ENCODE measurements at places on chromosomes 4 and X. TPM values are rescaled to one million over a fixed set of nuclear protein-coding genes. Genes with fewer than 3 reads are reported as not detected.

The ELK1 gene
- total RNA-seq = 20.8 TPM

DNA sequence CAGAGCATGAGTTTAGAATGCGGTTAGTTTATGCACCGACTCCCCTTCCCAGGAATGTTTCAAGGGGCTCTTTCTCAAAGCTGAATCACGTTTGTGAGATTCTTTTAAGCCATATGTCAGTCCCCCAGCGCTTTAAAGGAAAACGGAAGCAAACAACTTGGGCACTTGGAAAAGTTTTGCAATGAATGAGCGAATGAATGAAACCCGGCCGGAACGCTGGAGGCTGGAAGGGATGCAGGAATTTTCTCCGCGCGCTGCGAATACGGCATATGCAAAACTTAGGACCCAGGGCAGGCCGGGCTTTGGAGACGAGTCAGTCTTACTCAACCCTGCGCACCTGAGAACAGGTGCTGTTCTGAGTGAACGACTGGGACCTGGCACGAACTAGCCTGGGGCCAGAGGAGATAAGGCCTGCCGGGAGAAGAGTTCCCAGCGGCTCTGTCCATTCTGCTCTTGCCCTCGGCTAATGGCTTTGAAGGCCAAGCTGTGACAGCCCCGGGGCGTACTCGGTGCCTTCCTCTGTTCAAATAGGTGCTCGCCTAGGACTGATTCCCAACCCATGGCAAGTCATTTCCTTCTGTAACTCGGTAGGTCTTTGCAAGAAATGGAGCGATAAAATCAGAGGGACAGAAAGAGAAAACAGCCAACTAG is 743 bp upstream of the NRK start:
- no peak for DNase-seq

- no peak for DNase-seq
These were observed 1.8 kb downstream of the DCAF12L1 start for GRCh38 chrX:126550816-126551215.

DNA sequence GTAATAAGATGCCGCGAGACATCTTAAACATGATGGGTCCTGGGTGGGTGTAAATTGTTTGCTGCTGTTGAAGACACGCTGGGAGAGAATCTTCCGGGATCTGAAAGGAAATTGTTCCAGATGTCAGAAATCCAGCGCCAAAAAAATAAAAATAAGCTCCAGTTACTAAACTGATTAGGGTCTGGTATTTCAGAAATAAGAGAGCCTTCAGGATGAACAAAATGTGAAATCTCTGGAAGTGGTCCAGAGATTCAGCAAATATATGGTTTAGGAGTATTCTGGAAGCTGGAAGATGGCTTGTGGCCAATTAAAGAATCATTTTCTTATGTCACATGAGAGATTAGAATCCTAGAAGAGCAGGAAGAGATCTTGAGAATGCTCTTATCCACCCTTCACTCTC is 75.8 kb upstream of the NHS start:
- no peak for DNase-seq

- DNase-seq = no peak
These were observed 34.8 kb downstream of the SMPX start for GRCh38 chrX:21723084-21723483.

- no peak for DNase-seq
These were observed 58.2 kb downstream of the NAA11 start for GRCh38 chr4:79267671-79268070.

- DNase-seq = no peak
These were observed 41.4 kb downstream of the SPRY1 start for GRCh38 chr4:123438031-123438430.

DNA sequence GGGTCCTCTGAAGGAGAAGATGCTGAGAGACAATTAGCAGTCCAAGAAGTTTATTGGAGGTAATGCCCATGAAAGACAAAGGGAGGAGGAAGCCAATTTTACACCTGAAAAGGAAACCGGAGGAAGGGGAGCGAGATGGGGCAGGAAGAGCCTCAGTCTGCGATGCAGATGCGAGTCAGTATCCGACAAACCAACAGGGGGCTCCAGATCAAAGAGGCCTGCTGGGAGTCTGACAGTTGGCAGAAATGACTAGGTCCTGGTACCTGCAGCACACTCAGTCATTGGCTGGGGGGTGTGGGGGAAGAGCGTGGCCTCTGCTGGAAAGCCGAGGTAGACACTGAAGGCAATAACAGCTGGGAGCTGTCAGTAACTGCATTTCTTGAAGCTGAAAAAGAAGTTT is 231.1 kb upstream of the CENPE start:
- DNase-seq = no peak

DNA sequence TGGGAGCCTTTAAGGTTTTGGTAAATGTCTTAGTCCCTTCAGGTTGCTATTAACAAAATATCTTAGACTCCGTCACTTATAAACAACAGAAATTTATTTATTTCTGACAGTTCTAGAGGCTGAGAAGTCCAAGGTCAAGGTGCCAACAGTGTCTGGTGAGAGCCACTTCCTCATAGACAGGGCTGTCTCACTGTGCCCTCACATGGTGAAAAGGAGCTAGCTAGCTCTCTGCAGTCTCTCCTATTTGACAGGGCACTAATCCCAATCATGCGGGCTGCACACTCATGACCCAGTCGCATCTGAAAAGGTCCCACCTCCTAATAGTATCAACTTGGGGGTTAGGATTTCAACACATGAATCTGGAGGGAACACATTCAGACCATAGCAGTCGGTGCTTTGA is 63.4 kb upstream of the KLF3 start:
- no peak for DNase-seq

DNA sequence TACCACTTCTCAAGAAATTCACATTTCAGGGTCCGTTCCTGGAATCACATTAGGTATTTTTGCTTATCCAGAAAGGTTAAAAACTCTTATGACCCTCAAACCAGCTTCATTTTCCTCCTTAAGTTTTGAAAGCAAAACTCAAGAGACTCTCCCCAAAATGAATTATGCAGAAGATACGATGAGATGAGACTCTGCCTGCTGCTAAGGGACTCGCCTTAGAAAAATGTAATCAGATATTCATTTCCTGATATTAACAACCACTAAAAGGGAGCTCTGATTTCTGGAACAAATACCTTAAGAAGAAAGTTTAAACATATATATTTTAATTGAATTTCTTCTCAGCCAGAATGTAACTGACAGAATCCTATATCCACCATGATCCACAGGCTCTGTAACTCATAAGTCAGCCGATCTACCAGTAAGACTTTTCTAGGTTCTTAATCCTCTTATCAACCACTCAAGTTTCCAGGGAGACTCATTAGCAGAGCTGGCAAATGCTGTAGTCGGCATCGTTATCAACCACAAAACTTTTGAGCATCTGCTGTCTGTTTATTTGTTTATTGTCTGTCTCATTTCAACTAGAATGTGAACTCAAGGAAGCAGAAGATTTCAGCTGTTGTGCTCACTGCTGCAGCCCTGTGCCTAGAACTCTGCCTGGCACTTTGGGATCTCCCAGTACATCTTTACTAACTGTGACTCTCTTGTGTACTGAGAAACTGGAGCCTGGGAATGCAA is 112.5 kb downstream of the LDB2 start:
- DNase-seq = no peak

DNA sequence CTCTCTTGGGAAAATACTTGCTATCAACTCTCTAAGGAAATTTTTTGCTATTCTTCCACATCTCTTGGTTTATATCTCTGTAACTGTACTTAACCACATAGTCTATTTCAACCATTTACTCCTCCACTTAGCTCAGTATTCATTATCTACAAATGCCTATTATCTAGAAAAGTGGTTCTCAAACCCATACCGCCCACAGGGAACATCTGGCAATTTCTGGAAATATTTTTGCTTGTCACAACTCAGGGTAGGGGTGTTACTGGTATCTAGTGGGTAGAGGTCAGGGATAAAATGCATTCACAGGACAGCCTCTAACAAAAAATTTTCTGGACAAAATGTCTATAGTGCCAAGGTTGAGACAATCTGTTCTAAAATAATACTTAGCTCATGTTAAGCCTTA is 14.4 kb downstream of the ATRX start:
- DNase-seq = no peak

DNA sequence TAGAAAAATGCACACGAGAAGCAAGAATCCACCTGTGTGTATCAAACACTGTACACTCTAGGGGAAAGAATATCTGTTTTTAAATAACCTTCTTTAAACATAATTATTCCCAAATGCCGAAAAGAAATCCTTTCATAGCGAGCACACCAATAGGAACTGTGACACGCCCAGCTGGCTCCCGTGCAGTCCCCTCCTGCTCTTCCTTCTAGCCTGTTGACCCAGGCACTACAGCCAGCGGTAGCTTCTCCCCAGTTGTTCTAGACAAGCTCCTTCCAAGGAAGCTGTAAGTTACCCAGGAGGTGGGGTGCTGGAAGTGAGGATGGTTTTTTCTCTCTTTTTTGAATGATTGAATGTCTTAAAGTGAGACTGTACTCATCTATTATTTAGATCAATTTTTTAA is 19.5 kb upstream of the NOCT start:
- no peak for DNase-seq

The RAB40A gene
- total RNA-seq = 0.67 TPM

The GYG2 gene
- total RNA-seq = not detected

The NCAPG gene
- total RNA-seq = 0.44 TPM

GRCh38 chr4:115165503-115165902 is 52.1 kb upstream of the NDST4 start:
- DNase-seq = no peak

- DNase-seq = no peak
These were observed 241.4 kb upstream of the CLNK start for GRCh38 chr4:10925996-10926395.

DNA sequence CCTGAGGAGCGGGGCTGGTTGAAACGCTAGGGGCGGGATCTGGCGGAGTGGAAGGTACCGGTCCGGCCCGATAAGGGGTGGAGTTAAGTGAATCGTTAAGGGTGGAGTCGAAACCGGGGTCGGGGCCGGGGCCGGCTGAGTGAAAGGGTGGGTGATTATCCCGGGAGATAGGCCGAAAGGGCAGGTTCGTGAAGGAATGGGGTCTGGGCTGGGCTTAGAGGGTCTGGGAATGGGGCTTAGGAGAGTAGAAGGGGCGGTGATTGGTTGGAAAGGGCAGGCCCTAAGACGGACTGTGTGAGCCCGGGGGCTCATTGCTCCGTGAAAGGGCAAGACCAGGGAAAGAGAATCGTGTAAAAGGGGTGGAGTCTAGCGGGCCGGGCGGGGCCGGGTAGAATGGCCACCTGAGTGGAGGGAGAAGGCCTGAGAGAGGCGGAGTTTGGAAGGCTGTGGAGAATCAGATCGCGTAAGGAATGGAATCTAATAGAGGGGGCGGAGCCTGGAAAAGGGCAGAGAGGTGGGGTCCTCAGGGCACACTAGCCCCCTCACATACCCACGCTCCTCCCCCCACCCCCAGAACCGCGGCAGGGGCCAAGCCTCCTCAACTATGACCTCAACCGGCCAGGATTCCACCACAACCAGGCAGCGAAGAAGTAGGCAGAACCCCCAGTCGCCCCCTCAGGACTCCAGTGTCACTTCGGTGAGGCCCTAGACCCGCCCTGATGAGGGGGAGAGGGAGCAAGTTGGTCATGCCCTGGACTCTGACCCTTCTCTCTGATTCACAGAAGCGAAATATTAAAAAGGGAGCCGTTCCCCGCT is 430 bp downstream of the HDAC6 start:
- no peak for DNase-seq

GRCh38 chr4:185520119-185520518 is 15.2 kb downstream of the PDLIM3 start:
- no peak for DNase-seq

DNA sequence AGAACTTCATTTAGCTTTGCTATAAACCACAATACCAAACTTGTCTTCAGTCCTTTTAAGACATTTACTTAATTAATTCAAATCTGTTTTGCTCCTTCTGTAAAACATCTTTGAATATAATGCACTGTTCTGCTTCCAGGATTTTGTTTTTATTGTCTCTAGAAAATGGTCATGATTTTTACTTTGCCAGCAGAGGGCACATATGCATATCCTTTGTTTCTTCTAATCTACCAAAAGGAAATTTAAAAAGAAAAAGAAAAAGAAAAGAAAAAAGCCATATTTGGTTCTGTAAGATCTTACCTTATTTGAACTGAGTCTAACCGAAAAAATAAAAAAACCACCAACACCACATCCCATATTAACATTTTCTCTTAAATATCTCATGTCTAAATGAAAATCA is 101.9 kb upstream of the CCSER1 start:
- DNase-seq = peak; percentile 28

- DNase-seq = no peak
These were observed 552.7 kb upstream of the TENM3 start for GRCh38 chr4:181690498-181690897.
